ENCODE measurements at places on chromosomes 12 and 14.
A peak's percentile ranks its signal among the peaks of the same experiment; 100 is the strongest.

- peak; percentile 80 for DNase-seq
Observed at GRCh38 chr12:15274561-15274967, 47.7 kb upstream of the PTPRO start.

DNA sequence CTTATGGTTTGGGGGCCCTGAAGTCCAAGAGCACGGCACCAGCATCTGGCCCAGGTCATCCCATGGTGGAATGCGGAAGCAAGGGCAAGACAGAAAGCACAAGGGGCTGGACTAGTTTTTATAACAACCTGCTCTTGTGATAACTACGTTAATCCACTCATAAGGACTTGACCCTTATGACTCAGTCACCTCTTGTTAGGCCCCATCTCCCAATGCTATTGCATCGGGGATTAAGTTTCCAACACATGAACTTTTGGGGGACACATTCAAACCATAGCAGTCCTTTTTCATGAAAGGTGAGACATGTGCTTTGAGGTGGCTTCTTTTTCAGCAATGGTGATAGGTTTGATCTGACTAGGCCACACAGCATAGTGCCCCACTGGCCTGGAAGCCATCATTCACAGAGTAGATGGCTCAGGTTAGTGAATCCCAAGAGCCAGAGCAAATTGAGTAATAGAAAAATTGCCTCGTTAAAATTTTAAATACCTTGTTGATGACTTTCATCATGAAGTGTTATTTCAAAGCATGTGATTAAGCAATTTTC lies 12.1 kb downstream of the FRMD6 start:
- no peak for DNase-seq

DNA sequence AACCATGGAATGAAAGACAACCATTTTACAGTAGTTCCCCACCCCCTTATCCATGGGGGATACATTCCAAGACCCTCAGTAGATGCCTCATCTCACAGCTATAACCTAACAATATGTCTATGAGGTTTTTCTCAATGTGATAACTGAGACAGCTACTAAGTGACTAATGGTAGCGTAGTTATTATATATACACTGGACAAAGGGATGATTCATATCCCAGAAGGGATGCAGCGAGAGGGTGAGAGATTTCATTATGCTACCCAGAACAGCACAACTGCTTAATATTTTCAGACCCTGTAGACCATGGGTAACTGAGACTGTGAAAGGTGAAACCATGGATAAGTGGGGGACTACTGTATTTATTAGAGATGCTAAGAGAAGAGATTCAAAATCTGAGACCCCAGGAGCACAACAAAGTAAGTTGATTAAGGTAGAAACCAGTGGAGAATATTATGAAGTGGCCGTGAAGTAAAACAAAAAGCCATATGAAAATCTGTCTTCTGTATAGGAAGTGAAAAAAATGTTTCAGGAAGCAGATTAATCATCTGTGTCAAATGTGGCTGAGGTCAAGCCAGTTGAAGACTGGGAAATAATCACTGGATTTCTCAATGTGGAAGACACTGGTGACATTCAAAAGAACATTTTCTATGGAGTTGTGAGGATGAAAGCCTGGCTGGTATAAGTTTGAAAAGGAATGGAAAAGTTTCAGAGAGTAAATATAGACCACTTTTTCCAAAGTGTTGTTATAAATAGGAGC lies 77.2 kb downstream of the RPL10L start:
- DNase-seq = peak; percentile 57

- no peak for DNase-seq
Observed at GRCh38 chr14:24888532-24888931, 161.4 kb downstream of the STXBP6 start.

- no peak for DNase-seq
Observed at GRCh38 chr12:110465024-110465423, 3.0 kb downstream of the GPN3 start.

GRCh38 chr12:22491034-22491433 lies 53.3 kb downstream of the C2CD5 start:
- no peak for DNase-seq

GRCh38 chr14:23750357-23750756 lies 114.2 kb downstream of the DHRS2 start:
- DNase-seq = no peak

GRCh38 chr12:52515927-52516831 lies 4.0 kb downstream of the KRT5 start:
- DNase-seq = peak; percentile 91

DNA sequence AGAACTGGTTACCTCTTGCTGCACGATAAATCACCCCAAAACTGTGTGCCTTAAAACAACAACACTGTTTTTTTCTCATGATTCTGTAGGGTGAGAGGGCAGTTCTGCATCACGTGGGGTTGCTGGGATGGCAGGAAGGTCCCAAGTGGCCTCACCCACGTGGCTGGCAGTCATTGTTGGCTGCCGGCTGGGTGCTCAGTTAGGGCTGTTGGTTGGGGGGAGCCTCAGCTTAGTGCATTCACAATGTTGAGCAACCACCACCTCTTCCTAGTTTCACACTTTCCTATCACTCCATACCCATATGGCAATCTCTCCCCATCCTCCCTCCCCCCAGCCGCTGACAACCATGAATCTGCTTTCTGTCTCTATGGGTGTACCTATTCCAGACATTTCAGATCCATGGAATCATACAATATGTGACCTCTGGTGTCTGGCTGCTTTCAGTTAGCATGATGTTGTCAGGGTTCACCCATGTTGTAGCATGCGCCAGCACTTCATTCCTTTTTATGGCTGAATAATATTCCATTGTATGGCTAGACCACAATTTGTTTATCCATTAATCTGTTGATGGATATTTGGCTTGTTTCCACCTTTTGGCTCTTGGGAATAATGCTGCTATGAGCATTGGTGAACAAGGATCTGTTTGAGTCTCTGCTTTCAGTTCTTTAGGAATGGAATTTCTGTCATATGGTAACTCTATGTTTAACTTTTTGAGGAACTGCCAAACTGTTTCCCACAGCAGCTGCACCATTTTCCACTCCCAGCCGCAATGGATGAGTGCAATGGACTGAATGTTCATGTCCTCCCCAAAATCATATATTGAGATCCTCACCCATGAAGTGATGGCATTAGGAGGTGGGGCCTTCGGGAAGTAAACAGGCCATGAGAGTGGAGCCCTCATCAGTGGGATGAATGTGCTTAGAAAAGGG lies 11.2 kb upstream of the POP5 start:
- DNase-seq = no peak

GRCh38 chr12:12138203-12139154 lies 67.7 kb downstream of the BCL2L14 start:
- peak; percentile 44 for DNase-seq

- no peak for DNase-seq
Observed at GRCh38 chr12:32230613-32230993, 124.0 kb downstream of the BICD1 start.

DNA sequence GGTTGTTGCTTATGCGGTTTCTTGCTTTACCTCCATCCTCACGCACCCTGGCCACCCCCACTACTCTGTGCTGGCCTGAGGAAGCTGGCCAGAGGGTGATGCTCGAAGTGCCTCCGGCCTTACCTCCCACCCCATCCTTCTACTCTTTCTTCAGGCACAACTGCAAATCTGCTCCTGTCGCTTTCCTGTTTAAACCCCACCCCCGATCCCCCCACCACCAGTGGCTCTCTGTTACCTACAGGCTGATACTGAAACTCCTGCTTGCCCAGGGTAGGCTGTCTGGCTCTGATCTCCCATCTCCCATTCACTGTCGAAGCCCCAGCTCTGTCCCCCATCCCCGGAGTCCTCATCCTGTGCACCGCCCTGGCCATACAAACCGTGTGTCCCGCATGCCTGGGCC lies 111.5 kb downstream of the PRMT8 start:
- no peak for DNase-seq
